ENCODE measurements at places on chromosomes 6 and 20.

DNA sequence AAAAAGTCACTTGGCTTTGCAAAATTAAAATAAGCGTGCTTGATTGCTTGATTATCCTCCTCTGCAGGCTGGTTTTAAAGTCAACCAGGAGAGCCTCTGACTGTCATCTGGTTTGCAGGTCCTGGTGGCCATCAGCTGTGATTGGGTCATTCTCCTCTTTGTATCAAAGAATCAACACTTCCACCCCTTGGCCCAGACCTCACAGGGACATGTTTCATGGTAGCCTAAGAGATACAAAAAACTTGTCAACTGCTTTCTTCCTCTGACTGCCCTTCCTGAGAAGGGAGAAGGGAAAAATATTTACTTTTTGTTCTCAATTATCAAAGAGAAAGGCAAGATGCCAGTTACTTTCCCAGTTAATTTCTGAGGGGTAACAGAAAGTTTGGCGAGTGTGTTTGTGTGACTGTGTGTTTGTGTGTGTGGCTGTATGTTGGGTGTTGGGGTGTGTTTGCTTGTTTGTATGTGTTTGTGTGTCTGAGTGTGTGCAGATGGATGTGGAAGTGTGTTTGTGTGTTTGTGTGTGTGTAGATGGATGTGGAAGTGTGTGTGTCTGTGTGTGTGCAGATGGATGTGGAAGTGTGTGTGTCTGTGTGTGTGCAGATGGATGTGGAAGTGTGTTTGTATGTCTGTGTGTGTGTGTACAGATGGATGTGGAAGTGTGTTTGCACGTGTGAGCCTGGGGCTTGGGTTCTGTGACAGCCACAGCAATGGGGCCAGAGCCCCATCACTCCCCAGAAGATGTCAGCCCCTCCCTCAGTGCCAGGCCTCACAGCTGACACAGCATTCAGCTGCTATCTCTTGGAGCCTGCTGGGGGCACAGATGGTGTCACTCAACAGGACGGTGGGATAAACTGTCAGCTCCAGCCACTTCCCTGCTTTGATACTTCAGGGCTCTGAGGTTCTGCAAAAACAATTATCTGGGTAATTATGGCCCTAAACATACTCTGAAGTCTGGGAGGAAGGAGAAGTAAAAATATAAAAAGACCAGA, 98.6 kb upstream of the RNF24 start:
- DNase-seq = no peak

GRCh38 chr20:8990770-8991169, 78.1 kb upstream of the PLCB4 start:
- DNase-seq = no peak

DNA sequence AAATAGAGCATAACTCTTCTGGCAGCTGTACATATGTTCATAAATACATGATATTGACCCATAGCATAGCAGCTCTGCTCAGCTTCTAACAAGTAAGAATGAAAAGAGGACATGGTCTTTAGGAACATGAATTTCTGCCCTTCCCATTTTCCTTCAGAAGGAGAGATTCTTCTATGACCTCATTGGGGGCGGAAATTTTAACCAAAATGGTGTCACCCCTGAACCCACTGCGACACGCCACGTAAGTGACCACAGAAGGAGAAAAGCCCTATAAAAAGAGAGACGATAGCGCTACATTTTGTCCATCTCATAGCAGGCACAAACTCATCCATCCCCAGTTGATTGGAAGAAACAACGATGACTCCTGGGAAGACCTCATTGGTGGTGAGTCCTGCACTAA, at the start of gene IL17A:
TSS of gene IL17A (plus strand) at position 301 of the 400 bp plus-strand sequence. CDS start at position 358, 57 bp downstream.
- no peak for DNase-seq

- DNase-seq = no peak
These were observed 151.3 kb downstream of the COL9A1 start for GRCh38 chr6:70151616-70152015.

- DNase-seq = peak; percentile 10
These were observed 256.1 kb upstream of the PLCB4 start for GRCh38 chr20:8812817-8813216.

DNA sequence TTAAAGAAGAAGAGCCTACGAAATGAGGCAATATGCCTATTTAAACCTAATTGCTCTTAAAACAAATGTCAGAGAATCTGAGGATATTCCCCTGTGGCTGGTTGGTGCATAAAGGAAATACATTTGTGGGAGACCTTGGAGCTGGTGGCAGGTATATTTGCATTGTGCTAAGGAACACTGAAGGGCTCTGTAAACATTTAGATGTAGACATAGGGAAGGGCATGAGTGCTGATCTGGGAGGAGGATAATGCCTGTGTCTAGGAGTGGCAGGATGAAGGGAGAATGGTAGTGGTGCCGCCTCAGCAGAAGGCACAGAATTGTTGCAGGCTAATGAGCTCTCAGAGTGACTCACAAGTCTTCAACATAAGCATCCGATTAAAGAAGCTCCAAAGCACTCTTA, 85.8 kb downstream of the CD164 start:
- no peak for DNase-seq

DNA sequence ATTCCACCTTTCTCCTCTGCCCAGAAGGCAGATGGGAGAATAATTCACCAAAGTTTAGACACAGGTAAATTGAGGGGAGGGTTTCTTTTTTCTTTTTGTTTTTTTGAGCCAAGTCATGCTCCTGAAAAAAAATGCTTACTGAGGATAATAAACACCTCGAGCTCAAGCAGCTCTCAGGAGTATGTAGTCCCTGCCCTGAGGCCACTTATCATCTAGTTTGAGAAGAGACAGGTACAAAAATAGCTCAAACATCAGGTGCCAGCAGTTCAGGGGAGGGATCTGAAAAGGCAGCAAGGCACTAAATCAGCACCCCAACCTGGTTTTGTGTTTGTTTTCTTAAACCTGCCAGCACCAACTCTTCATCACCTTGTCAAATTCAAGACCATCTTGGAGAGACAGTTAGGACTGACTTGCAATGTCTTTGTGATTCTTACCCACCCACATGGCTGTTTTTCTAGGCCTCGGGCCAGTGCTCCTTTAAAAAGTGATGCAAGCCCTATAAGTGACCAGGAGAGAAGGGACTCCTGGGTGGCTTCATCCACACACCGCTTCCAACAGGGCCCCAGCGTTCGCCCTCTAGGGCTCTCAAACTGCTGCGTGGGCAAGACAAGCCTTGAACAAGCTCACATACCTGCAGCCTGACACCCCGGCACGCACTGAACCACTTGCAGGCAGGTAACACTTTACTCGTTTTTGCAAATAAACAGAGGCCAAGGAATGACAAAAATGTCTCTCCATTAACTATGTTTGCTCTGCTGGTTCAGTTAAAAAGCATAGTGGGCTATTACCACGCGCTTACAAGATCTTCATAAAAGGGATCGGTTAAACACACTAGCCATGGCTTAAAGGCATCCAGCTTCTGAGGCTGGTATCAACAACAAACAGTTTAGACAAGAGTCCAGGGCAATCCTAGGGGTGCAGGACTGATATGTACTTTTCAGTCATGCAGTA, 13.9 kb downstream of the JAG1 start:
- no peak for DNase-seq

DNA sequence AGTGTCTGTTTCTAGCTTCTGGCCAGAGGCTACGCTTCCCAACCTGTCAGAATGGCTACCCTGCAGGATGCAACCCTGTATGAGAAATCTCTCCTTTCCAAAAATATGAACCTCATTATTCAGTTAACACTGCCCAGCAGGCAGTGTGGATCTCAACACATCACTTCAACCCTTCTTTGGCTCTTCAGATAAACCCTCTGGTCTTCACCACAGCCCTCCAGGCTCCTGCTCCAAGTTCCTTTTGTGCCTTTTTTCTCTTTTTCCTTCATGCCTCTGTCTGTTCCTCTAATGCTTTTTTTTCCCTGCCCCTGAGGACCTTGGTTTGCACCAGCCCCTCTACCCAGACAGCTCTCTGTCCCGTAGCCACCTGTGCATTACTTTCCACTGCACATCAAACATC, 207.4 kb downstream of the MYLK4 start:
- DNase-seq = no peak

DNA sequence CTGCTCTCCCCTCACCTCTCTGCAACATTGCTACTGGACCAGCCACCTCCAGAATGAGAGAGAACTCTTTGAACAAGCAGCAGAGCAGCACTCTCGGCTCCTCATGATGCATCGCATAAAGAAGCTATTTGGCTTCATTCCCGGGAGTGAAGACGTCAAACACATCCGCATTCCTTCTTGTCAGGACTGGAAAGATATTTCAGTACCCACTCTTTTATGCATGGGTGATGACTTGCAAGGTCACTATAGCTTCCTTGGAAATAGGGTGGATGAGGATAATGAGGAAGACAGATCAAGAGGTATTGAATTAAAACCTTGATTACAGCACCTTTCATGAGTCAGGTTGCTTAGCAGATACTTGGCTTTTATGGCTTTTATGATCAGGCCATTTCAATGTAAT, 4.3 kb downstream of the CALHM4 start:
- no peak for DNase-seq

GRCh38 chr6:108585921-108586536, 25.3 kb downstream of the FOXO3 start:
- DNase-seq = no peak

- no peak for DNase-seq
These were observed 70.6 kb upstream of the CCN2 start for GRCh38 chr6:132021552-132022375.

GRCh38 chr20:33299111-33299603, 16.1 kb downstream of the BPIFB1 start:
- peak; percentile 8 for DNase-seq

DNA sequence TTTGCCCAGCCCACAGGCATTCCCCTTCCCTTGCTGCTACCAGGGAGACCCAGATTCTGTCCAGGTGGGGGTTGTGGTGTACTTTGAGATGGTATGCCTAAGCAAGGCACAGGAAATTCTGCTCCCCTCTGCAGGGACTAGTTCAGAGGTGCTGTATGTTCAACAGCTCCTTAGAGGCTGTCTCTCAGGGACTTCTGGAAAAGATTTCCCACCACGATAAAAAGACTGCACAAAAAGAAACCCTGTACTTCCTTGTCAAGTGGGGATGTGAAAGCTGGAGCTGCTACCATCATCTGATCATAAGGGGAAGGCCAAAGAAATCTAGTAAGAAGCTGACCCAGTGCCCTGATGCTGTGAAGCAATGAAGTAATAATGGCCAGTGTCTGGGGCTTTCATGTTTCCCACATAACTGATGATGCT, 51.5 kb upstream of the SMIM29 start:
- DNase-seq = no peak

GRCh38 chr6:119129148-119129967, 50.9 kb upstream of the FAM184A start:
- DNase-seq = no peak

- peak; percentile 64 for DNase-seq
These were observed at the start of gene MOCS1 for GRCh38 chr6:39934131-39934757. MOCS1 (minus strand) TSS chr6:39934462; CDS start chr6:39934417, 45 bp downstream.

- no peak for DNase-seq
These were observed 30.1 kb downstream of the GLP1R start for GRCh38 chr6:39078695-39079094.

DNA sequence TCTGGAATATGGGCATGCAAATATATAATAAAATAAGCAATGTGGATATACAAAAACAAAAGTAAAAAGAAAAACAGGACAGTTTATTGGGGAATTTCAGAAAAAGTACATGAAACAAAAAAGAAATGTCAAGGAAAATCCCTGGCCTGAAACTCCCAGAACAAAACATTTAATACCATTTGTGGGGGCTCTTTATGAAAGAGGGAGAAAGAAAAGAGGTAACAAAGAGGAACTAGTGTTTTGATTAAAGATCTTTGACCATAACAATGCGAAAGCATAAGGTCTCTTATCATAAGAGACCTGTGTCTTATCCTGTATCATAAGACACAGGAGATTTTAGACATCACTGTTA, 88.6 kb upstream of the ARID1B start:
- no peak for DNase-seq

DNA sequence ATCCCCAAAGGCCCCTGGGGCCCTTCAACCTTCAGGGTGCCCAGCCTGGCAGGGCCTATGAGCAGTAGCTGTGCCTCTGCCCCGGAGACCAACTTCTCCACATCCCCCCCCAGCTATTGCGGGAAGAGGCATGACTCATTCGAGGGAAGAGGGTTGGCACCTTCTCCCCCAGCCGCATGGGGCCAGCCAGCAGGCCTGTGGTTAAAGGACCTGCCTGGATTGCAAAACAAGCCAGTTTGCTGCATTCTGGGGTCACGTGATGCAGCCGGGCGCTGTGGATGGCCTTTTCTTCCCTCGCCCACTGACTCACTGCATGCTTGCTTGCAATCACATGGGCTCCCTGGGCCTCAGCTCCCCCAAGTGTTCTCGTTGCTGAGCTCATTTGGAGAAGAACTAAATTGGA, 182.5 kb downstream of the MAFB start:
- peak; percentile 74 for DNase-seq

- DNase-seq = no peak
These were observed 573.1 kb upstream of the CHD6 start for GRCh38 chr20:42191140-42191860.

- no peak for DNase-seq
These were observed 76.2 kb downstream of the CDH26 start for GRCh38 chr20:60034231-60035110.

DNA sequence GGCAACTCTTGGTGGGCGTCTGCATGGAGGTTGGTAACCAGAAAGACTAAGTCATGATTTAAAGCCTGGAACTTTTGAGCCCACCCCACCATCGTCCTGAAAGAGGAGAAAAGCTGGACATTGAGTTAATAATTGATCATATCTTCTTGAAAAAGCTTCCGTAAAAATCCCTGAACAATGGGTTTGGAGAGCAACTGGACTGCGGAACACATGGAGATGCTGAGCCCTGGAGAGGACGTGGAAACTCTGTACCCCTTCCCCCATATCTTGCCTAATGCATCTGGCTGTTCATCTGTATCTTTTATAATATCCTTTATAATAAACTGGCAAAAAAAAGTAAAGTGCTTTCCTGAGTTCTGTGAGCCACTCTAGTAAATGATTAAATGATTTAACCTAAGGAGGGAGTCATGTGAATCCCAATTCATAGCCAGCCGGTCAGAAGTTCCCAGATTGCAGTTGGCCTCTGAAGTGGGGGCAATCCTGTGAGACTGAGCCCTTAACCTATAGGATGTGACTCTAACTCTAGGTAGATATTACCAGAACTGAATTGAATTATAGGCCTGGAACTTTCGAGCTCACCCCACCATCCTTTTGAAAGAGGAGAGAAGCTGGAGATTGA, 26.5 kb upstream of the LGSN start:
- no peak for DNase-seq

- no peak for DNase-seq
These were observed 51.9 kb upstream of the MRPS10 start for GRCh38 chr6:42269553-42269952.

DNA sequence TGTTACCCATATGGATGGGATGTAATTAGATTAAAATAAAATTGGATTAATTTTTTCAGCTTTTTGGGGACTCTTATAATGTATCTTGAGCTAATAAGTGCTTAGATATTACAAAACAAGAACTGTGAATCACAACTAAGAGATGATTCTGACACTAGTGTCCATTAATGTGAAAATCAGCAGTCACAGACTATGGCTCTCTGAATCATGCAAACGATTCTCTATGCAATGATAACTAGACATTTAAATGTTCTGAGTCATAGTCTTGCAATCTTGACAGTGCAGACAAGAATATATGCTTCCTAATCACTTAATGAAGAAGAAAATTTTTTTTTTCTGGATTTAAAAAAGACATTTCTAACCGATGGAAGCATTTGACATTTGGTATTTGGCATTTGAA, 82.2 kb upstream of the OPRM1 start:
- no peak for DNase-seq

Data from hypothalamus (tissue), 51 donors.